ENCODE measurements at places on chromosomes 6 and 20.

GRCh38 chr6:35370785-35371493 is 28.6 kb downstream of the PPARD start:
- DNase-seq = no peak

- DNase-seq = no peak
Observed at GRCh38 chr6:139701003-139701402, 326.6 kb upstream of the CITED2 start.

DNA sequence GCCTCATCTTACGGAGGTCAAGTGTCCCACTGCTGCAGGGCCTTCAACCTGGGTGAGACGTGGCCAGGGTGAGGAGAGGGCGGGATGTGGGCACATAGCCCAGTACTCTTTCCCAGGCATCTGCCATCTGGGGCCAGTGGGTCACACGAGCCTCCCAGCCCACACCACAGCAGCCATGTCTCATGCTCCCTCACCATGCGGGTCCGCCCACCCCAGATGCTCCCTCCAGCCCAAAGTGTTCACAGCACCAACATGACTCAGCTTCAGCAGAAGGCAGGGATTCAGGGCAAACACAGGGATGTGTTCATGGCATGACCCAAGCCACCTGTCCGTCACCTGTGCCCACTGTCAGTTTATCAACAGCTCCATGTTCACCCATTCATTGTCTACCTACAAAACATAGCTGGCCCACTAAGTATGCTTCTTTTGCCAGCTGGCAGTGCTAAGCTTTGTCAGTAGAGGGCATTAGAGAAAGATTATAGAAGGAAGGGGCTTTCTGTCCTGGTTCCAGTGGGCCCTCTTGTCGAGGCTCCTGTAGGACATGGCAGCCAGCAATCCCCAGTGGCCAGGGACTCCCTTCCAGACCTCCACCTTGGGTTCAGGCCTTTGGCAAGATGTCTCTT is 109.2 kb downstream of the FOXF2 start:
- DNase-seq = no peak

DNA sequence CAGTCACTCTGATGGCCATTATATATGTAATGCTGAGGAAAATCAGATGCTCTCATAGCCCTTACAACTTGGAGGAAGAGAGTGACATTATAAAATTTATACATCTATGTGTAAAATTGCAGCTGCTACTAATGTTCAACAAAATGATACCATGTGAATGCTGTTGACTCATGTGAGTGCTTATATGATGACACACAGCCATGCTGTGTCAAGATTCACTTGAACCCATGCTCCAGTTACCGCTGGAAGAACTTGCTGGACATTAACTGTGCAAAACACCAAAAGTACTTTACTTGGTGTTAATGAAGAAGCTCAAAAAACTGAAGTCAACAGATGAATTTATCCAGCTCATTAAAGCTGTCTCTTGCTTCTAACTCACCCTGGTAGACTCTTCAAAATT is 318.9 kb upstream of the PLCB4 start:
- DNase-seq = no peak

DNA sequence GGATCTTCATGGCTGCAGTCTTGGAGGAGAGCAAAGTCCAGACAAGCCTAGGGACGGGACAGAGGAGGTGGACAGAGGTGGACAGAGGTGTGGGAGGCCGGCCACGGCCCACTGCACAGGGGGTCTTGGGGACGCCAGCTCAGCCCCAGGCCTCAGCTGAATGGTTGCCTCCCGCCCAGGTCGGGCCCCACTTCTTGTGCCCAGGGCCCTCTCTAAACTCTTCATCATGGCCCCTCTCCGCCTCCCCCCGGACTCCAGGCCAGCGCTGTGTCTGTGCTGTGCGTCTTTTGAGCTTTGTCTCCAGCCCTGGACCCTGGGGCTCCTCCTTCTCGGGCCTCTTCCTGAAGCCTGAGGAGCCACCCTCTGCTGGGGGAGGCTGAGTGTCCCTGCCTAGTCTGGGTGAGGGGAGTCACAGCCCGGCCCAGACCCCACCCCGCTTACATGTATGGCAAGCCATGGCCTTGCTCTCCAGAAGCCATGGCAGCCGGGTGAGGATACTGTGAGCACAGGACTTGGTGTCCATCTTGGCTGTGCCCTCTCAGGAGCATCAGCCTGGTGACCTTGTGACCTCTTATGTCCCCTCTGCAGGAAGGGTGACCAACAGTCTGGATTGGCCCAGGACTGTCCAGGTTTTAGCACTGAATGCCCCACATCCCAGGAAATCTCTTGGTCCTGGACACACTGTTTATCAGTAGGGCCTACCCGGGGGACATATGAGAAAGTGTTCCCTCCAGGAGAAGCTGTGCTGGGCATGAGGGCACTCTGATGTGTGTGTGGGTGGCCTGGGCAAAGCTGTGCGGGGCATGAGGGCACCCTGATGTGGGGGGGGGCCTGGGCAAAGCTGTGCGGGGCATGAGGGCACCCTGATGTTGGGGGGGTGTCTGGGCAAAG is 9.4 kb upstream of the NPBWR2 start:
- no peak for DNase-seq

- DNase-seq = no peak
Observed at GRCh38 chr6:109235481-109236038, 140.3 kb downstream of the CEP57L1 start.

DNA sequence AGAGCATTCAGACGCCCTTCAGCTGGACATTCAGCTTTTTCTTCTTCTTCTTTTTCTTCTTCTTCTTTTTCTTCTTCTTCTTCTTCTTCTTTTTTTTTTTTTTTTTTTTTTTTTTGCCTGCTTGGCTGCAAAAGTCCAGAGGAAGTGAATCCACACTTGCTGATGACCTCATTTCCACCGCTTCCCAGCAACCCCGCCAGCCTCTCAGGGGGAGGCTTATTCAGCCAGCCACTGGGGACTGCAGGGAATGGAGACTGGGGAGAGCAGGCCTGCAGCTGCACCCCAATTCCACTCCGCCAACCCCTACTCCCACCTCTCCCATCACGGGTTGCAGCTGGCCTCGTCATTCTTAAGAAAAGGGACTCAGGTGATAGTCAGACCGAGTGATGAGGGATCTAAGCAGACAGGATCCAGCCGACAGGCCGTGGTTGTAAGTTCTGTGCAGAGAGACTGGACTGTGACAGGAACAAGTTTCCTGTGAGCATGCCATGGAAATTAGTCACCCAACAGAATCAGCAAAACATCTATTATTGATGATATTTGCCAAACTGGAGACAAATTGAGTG is 59.0 kb upstream of the QKI start:
- DNase-seq = no peak

DNA sequence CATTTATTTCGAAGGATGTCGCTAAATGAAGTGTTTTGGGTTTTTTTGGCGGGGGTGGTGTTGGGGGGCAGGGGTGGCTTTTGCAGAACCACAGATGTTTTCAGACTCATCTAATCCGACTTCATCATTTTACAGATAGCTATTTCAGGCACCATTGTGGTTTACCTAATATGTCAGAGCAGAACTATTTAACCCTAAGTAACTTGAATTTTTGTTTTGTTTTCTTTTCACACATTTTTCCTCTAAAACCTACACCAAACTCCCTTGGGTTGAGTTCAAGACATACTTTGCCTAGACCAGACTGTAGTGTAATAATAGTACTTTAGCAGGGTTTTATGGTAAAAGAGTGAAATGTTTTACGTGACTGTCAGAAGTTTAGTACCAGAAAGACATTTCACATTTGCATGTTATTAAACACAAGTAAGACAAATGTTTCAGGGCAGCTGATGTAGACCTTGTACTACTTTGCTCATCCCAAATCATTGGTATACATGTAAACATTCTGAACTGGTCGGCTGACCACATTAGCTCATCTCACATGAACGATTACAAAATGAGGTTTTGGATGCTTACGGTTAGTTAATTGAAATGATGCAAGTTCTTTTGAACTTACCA is 37.7 kb downstream of the MAP3K4 start:
- DNase-seq = no peak

GRCh38 chr20:10898552-10898951 is 224.8 kb upstream of the JAG1 start:
- no peak for DNase-seq
